ENCODE measurements at places on chromosomes 12 and 14.

DNA sequence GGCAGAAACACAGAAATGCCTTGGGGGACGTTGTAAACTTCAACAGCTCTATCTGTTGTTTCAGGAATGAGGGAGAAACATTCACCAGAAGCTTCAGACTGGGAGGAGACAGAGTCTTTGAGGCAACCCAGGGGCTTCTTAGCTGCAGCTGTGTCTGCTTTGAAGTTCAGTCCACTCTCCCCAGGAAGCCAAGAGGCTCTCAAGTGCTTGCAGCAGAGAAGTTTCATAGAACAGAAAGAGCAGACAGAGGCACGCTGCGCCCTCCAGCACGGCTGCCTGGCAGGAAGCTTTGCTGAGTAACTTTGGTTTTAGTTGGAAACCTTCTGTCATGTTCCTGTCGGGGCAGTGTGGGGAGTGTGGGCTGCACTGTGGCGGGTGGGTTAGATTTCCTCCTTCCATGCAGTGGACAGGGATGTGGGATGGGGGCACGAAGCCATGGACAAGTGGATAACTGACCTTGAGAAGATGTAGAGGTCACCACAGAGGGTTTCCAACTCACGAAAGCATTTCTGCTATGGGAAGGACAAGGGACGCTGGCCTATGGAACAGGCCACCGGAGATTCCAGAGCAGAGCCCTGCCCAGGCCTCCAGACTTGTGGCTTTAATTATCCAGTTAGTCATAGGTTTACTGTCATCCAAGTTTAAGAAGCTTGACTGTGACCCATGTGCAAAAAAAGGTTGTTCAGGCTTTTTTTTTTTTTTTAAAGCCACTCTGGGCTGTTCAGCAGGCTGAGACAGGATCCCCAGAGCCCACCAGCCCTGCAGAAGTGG lies 107.7 kb downstream of the ARF6 start:
- peaks cover 63% of the 10 kb centered on the region for H3K4me1 ChIP-seq
- H3K27me3 ChIP-seq = no peaks in the 10 kb centered on the region
- peak; percentile 65 for DNase-seq
- H3K36me3 ChIP-seq = no peaks in the 10 kb centered on the region

DNA sequence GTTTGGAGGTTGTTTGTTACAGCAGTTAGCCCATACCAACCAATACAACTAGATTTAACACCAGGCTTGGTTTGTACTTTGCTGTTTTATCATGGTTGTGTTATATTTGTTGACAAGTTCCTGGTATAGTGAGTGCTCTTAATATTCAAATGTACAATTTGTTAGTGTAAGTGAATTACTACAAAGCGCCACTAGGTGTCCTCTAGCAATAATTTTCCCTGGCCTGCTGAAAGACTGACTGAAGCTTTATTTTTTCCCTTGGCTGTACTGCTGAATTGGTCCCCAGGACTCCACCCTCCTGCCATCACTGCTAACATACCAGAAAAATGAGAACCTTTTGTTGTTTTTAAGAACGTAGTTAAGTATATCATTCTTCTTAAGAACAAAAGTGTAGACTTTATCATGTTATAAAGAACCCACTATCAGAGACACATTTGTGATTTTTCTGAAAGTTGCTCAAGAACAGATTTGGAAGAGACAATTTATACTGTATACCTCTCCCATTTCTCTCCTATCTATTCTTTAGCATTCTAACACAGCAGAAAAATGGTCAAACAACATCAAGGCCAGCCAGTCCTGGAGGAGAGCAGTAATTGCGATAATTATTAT lies 75.3 kb upstream of the FAR2 start:
- H3K4me1 ChIP-seq = no peaks in the 10 kb centered on the region
- H3K4me3 ChIP-seq = no peak overlapping the region
- H3K27me3 ChIP-seq = no peaks in the 10 kb centered on the region
- H3K27ac ChIP-seq = no peak overlapping the region

- no peak overlapping the region for H3K27ac ChIP-seq
- no peak overlapping the region for H3K4me3 ChIP-seq
- H3K27me3 ChIP-seq = no peaks in the 10 kb centered on the region
- no peak for DNase-seq
- H3K36me3 ChIP-seq = no peaks in the 10 kb centered on the region
- H3K4me1 ChIP-seq = peaks cover 8% of the 10 kb centered on the region
Measured at GRCh38 chr12:52277486-52278245, 3.2 kb downstream of the KRT86 start.

- H3K4me1 ChIP-seq = peaks cover 53% of the 10 kb centered on the region
- peak overlapping the region; percentile 61 for H3K4me3 ChIP-seq
- DNase-seq = no peak
- H3K27ac ChIP-seq = peak overlapping the region; percentile 56
- no peaks in the 10 kb centered on the region for H3K27me3 ChIP-seq
Measured at GRCh38 chr14:89959853-89960445, 4.2 kb downstream of the TDP1 start.

GRCh38 chr12:74337951-74338350 lies 199.7 kb upstream of the ATXN7L3B start:
- no peak overlapping the region for H3K4me3 ChIP-seq
- H3K36me3 ChIP-seq = no peaks in the 10 kb centered on the region
- no peak for DNase-seq
- H3K4me1 ChIP-seq = no peaks in the 10 kb centered on the region

GRCh38 chr12:85823436-85824180 lies 12.6 kb downstream of the RASSF9 start:
- H3K4me3 ChIP-seq = no peak overlapping the region
- no peaks in the 10 kb centered on the region for H3K36me3 ChIP-seq
- H3K27ac ChIP-seq = no peak overlapping the region

DNA sequence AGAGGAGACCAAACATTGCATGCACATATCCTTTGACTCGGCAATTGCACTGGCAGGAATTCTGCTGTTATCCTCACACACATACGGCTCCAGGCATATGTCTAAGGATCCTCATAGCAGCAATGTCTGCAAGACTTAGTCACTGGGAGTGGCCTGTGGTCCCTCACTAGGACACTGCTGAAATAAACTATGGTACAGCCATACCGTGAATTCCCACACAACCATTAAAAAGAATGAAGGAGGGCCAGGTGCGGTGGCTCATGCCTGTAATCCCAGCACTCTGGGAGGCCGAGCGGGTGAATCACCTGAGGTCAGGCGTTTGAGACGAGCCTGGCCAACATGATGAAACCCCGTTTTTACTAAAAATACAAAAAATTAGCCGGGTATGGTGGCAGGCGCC lies 105.1 kb downstream of the ZFP36L1 start:
- no peak overlapping the region for H3K4me3 ChIP-seq
- H3K27ac ChIP-seq = no peak overlapping the region
- DNase-seq = no peak
- no peaks in the 10 kb centered on the region for H3K36me3 ChIP-seq
- H3K4me1 ChIP-seq = peaks cover 37% of the 10 kb centered on the region

DNA sequence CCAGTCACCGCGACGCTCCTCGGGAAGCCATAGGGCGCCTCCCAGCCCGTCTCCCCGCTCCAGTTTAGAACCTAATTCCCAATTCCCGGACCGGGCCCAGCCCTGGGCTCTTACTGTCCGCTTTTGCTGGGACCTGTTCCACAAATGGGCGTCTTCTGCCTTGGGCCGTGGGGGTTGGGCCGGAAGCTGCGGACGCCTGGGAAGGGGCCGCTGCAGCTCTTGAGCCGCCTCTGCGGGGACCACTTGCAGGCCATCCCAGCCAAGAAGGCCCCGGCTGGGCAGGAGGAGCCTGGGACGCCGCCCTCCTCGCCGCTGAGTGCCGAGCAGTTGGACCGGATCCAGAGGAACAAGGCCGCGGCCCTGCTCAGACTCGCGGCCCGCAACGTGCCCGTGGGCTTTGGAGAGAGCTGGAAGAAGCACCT lies 797 bp downstream of the UNG start:
- no peaks in the 10 kb centered on the region for H3K27me3 ChIP-seq
- H3K36me3 ChIP-seq = peaks cover 12% of the 10 kb centered on the region
- peak overlapping the region; percentile 82 for H3K4me3 ChIP-seq
- DNase-seq = no peak
- peaks cover 32% of the 10 kb centered on the region for H3K4me1 ChIP-seq

DNA sequence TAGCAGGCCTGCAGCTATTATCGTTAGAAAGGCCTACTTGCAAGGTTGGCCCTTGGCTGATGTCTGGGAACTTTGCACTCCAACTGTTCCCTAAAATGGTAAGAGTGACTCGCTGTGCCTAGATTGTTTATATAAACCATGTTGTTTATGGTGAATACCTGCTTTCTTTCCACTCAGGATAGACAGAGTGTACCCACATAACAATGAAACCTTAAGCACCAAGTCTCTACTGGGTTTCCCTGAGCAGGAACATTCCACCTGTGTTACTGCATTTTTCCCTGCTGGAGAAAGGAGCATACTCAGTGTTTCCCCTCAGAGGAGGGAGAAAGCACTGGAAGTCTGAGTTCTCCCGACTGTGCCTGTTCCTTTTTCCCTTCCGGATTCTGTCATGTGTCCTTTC lies 32.8 kb downstream of the ERP29 start:
- H3K4me1 ChIP-seq = no peaks in the 10 kb centered on the region
- DNase-seq = no peak
- no peak overlapping the region for H3K27ac ChIP-seq
- H3K27me3 ChIP-seq = no peaks in the 10 kb centered on the region

GRCh38 chr14:70708717-70709570 lies 67.2 kb downstream of the TTC9 start:
- H3K27ac ChIP-seq = no peak overlapping the region
- DNase-seq = no peak
- peaks cover 2% of the 10 kb centered on the region for H3K4me1 ChIP-seq

DNA sequence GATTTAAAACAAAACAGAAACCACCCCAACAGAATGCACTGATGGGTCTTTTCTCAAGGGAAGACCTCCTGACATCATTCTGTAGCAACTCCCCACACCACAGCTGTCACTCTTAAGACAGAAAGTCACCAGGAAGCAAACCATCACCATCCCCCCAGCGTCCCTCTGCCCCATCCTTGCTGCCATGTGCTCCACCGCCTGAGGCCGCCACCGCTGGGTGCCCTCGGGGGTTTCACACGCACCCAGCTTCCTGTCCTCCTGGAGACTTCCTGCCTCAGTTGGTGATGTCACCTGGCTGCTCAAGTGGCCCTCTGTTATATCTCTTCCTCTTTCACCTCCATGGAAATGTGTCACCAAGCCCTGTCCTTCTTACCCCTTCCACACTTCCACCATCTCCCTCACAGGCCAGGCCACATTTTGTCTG lies 71.4 kb upstream of the GPR68 start:
- H3K4me1 ChIP-seq = peaks cover 92% of the 10 kb centered on the region
- DNase-seq = peak; percentile 86
- H3K4me3 ChIP-seq = peak overlapping the region; percentile 58
- no peaks in the 10 kb centered on the region for H3K27me3 ChIP-seq

DNA sequence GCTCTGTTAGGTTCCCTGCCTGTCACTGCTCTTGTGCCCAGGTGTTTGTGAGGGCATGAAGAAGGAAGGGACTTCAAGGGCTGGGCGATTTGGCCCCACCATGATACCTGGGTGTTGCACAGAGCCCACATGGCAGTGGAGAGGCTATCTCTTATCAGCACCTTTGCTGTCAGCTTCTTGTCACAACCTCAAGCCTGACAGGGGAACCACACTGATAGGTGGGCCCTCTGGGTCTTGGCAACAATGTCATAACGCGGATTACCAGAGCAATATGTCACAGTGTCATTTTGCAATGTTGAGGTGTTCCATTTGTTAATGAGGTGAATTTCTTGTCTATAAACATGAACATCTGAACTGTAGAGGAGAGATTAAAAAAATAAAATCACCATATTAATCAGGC lies 22.9 kb upstream of the CACNA1C start:
- H3K27me3 ChIP-seq = no peaks in the 10 kb centered on the region
- no peak overlapping the region for H3K27ac ChIP-seq
- DNase-seq = no peak
- no peak overlapping the region for H3K4me3 ChIP-seq
- H3K4me1 ChIP-seq = no peaks in the 10 kb centered on the region
- no peaks in the 10 kb centered on the region for H3K36me3 ChIP-seq

- H3K27me3 ChIP-seq = no peaks in the 10 kb centered on the region
- no peak for DNase-seq
- H3K27ac ChIP-seq = no peak overlapping the region
- H3K4me1 ChIP-seq = no peaks in the 10 kb centered on the region
- H3K4me3 ChIP-seq = no peak overlapping the region
Measured at GRCh38 chr12:24360057-24360456, 410.6 kb upstream of the SOX5 start.

GRCh38 chr12:68118096-68118755 lies 41.3 kb downstream of the IFNG start:
- H3K4me1 ChIP-seq = peaks cover 33% of the 10 kb centered on the region
- H3K36me3 ChIP-seq = no peaks in the 10 kb centered on the region
- no peaks in the 10 kb centered on the region for H3K27me3 ChIP-seq
- peak overlapping the region; percentile 87 for H3K4me3 ChIP-seq
- no peak overlapping the region for H3K27ac ChIP-seq

GRCh38 chr12:55845785-55846496 lies 3.2 kb upstream of the MMP19 start:
- H3K36me3 ChIP-seq = no peaks in the 10 kb centered on the region
- H3K4me1 ChIP-seq = no peaks in the 10 kb centered on the region
- peaks cover 10% of the 10 kb centered on the region for H3K27me3 ChIP-seq
- H3K4me3 ChIP-seq = no peak overlapping the region
- no peak for DNase-seq
- H3K27ac ChIP-seq = no peak overlapping the region

GRCh38 chr12:68779280-68779679 lies 28.7 kb upstream of the MDM2 start:
- no peaks in the 10 kb centered on the region for H3K27me3 ChIP-seq
- no peak for DNase-seq
- no peak overlapping the region for H3K27ac ChIP-seq
- no peaks in the 10 kb centered on the region for H3K36me3 ChIP-seq

GRCh38 chr14:80310938-80311750 lies 99.8 kb upstream of the DIO2 start:
- H3K27me3 ChIP-seq = no peaks in the 10 kb centered on the region
- H3K4me3 ChIP-seq = no peak overlapping the region
- no peaks in the 10 kb centered on the region for H3K4me1 ChIP-seq
- no peak for DNase-seq
- no peak overlapping the region for H3K27ac ChIP-seq
- H3K36me3 ChIP-seq = no peaks in the 10 kb centered on the region

DNA sequence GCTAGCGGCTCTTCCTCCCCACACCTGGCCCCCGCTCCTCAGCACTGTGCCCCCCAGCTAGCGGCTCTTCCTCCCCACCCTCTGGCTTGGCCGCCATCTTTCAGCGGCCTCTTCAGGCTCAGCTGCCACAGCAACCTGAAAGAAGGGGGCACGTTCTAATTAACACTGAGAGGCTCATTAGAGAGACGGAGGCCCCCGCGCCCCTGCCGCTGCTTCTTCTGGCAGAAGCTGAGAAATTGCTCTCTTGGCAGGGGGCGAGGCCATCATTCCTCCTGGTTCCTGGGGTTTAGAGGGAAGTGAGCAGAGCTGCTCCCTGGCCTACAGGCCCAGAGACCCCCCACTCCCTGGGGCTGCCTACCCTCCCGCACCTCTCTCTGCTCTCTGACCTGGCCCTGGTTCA lies 64.4 kb downstream of the IQSEC3 start:
- H3K4me3 ChIP-seq = no peak overlapping the region
- no peak for DNase-seq
- H3K36me3 ChIP-seq = no peaks in the 10 kb centered on the region

GRCh38 chr14:21070610-21071224 lies 613 bp downstream of the ARHGEF40 start:
- no peak for DNase-seq
- H3K4me3 ChIP-seq = peak overlapping the region; percentile 19
- H3K36me3 ChIP-seq = no peaks in the 10 kb centered on the region
- H3K27me3 ChIP-seq = peaks cover 37% of the 10 kb centered on the region
- peaks cover 34% of the 10 kb centered on the region for H3K4me1 ChIP-seq
- H3K27ac ChIP-seq = no peak overlapping the region
